ENCODE measurements at places on chromosomes 6 and 20.

DNA sequence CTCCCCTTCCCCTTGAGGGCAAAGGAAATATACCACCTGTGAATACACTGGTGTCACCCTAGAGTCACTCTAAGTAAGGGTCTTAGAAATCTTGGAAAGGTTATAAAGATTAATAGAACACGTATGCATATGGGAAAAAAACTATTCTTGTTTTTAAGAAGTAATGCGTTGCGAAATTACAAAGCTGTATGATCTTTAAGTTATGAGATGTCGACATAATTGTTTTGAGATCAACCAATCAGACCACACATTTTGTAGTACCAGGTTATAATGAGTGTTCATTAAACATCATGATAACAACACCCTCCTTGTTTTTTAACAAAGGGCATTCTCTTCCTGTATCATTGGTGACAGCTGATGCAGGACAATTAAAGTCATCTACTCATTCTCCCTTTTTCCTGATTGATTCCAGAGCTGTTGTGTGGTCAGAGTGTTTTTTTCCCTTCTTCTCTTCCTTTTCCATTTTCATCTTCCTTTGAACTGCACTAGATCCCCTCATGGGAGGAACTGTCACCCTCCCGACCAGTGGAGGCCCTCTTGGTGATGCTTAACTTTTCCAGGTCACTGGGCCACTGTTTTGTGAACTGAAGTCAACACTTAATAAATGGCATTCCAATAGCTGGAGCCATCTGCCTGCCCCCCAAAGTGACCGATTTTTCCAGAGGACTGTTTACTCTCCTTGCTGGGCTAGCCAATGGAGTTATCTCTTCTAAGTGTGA, 37.0 kb downstream of the PRDM1 start:
- no peak for DNase-seq

DNA sequence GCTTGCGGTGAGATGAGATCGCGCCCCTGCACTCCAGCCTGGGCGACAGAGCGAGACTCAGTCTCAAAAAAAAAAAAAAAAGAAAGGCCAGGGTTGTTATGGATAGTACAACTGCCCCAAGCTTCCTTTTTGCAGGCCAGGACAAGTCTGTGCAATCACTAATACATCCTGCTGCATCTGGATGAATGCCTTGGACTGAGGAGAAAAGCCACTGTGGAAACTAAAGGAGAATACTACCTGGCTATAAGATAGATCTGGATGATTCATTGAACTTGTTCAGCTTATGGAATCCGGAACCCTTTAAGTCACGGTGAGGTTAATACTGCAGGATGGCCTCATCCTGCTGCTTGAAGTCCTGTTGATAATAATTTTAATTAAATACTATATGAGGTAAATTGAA, 278.2 kb downstream of the TFAP2A start:
- DNase-seq = no peak

DNA sequence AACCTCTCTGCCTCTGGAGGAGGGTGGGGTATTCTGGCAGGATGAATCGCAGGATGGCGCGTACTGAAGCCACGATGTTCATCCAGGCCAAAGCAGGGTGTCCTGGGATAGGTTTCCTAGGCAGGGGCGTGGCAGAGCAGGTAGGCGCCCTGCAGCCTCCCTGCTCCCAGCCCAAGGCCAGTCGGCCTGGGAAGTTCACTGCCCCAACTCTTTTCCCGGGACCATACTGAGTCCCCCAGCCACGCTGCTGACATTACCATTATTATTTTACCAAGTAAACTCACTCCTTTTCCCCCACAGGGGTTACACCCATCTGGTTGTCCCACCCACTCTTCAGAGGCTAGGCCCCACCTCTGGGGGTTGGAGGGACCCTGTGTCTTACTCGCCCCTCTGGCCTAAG, 21.8 kb downstream of the SDCBP2 start:
- DNase-seq = no peak

DNA sequence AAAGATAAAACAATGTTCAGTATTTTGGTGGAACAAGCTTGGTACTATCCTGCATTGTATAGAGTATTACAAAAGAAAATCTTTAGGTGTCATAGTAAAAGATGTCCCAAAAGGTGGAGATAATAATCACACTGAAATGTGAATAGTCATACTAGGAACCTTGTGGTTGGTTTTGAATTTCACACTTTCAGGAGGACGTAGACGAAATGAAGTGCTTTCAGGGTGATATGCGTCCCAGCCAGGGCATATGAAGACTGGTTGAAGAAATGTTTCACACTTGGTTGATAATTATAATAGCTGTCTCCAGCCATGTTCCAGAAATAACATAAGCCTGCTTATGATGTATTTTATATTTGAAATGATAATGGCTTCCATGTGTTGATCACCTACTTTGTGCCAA, 60.4 kb downstream of the SCAND1 start:
- no peak for DNase-seq

GRCh38 chr6:49527320-49527719, 23.1 kb upstream of the C6orf141 start:
- DNase-seq = no peak

- no peak for DNase-seq
Observed at GRCh38 chr6:6674872-6675271, 86.4 kb downstream of the LY86 start.

DNA sequence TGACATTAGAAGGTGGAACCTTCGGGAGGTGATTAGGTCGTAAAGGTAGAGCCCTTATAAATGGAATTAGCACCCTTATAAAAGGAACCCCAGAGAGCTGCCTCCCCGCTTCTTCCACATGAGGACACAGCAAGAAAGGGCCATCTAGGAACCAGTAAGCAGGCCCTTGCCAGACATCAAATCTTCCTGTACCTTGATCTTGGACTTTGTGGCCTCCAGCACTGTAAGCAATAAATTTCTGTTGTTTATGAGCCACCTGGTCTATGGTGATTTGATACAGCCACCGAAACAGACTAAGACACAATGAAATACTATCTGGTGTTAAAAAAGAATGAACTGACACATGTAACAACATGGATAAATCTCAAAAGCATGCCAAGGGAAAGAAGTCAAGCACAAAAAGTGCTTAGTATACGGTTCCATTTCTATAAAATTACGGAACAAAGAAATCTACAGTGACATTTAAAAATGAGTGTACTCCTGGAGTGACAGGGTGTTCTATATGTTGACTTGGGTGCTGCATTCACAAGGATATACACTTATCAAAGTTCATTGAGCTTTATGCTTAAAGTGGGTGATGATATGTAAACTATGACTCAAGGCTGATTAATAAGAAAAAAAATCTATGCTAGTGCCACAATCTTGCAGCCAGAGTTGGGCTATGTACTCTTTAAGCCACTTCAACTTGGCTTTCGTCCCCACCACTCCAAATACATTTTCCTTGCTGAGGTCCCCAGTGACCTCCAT, 18.4 kb downstream of the SERPINB1 start:
- no peak for DNase-seq

DNA sequence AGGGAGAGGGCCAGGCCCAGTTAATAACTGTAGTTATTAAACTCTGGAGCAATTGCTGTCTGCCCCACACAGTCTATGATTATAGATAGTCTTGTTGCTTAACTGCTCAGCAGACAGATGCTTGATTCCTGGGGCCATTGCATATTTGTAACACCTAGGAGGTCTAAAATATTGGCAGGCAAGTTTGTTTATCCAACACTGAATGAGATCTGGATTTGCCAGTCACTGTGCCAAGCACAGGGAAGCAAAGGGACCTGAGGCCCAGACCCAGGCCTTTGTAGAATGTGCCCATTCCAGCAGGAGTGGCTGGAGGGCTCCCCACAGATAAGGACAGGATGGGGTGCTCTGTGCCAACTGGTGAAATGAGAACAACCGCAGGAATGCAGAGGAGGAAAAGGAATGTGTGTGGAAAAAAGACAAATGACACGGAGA, 17.6 kb upstream of the ENTPD6 start:
- DNase-seq = no peak

- no peak for DNase-seq
Observed at GRCh38 chr6:162140251-162140852, 587.2 kb downstream of the PRKN start.

- DNase-seq = no peak
Observed at GRCh38 chr6:43979525-43979924, 147.7 kb downstream of the MRPL14 start.

- no peak for DNase-seq
Observed at GRCh38 chr6:141259807-141260206, 872.9 kb upstream of the GJE1 start.

DNA sequence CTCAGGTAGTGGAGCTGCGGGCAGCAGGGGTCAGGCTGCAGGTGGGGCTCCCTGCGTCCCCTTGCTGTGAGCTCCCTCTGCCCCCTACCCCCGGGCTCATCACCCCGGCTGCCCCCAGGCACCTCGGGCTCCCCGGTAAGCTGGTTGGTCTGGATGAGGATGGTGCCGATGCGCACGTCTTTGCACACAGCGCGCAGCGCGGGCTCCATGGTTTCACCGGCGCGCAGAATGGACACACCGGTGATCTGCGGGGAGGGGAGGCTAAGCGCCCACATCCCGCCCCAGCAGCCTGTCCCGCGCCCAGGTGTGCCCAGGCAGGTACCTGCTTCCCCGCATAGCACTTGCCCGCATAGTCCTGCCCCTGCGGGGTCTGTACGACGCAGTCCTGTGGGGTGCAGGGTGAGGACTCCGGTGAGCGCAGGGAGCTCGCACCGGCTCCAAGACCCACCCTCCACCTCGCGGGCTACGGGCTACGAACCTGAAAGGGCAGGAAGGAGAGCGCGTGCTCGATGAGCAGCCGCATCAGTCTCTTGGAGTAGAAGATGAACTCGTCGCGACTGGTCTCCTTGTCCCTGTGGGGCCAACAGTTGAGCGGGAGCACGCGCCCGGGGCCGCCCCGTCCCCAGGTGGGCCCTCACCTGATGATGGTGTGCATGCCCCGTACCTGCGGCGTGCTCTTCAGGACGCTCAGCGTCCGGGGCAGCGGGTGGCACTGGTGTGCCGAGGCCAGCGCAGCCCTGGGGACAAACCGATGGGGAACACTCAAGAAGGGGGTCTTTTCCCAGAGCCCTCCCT, 15.5 kb downstream of the UCKL1 start:
- DNase-seq = no peak

DNA sequence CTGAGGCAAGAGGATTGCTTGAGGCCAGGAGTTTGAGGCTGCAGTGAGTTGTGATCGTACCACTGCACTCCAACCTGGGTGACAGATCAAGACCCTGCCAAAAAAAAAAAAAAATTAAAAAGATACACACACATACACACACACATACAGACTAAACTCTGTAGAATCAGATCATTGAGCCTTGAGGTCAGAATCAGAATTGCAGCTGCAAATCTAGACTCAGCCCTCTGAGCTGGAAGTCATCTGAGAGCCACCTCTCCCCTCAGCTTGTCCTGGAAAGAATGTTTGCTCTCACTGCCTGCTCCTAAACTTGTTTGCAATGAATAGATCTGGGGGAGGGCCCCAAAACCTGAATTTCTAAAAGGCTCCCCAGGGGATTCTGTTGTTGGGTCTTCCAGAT, 41.4 kb upstream of the ANGPT4 start:
- DNase-seq = no peak

GRCh38 chr6:8657522-8657921, 222.2 kb upstream of the SLC35B3 start:
- no peak for DNase-seq

- DNase-seq = no peak
Observed at GRCh38 chr20:57682184-57683101, 27.4 kb downstream of the PMEPA1 start.

GRCh38 chr6:156741287-156742073, 35.7 kb upstream of the ARID1B start:
- no peak for DNase-seq

GRCh38 chr20:11891077-11891775, 26.5 kb upstream of the BTBD3 start:
- DNase-seq = peak; percentile 34

DNA sequence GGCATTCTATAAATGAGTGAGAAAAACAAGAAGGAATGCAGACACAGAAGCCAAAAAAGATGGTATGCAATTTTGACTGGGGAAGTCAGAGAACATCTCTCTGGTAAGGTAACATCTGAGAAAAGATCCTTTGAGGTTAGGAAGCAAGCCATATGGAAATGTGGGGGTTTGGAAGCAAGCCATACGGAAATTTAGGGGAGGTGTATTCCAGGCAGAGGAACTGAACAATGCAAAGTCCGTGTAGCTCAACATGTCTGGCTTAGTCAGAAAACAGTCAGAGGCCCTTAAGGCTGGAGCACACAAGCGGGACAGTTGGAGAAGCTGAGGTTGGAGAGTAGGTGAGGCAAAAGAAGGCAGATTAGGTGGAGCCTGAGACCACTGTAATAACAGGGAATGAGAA, 35.3 kb downstream of the RALGAPA2 start:
- no peak for DNase-seq

DNA sequence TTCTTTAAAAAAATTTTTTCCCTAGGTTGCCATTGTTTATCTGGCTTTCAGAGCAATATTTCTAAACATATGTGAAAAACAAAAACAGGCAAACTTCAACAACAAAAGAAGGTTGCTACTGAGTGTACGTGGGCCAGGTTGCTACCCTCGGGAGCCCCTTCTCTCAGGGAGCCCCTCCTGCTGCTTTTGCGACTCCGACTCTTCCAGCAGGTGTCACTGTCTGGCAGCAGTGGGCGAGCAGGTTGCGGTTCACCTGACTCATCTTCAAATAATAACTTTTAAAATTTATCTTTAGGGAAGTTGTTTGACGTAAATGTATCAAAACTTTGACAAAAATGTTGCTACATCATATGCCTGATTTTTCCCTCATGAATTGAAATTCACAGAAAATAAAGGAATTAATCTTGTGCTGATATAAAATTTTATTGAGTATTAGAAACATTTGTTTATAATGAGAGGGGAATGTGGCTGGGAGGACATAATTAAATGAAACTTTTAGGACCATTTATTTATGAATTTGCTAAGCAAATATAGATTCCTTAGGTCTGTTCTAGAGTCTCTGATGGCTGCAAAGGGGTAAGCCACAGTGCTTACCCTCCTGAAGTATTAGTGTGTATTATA, 138.8 kb downstream of the HIVEP1 start:
- peak; percentile 11 for DNase-seq

DNA sequence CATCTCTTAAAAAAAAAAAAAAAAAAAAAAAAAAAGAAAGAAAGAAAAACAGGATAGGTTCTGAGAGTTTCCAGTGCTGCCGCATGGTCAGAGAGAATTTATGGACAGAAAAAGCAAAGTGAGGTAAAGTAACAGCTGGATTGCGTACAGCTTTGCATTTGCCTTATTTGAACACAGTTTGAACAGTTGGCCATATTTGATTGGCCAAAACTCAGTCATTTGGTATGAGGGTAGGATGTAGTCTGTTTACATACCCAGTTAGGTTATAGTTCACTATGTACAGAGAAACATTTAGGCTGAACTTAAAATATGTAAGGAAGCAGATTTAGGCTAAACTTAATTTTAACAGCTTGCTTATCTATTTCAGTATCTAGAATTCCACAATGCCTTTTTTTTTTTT, 17.5 kb upstream of the L3MBTL1 start:
- no peak for DNase-seq

- DNase-seq = no peak
Observed at GRCh38 chr20:49964964-49965780, 17.6 kb upstream of the SNAI1 start.

- no peak for DNase-seq
Observed at GRCh38 chr20:50713657-50714101, 17.7 kb upstream of the PARD6B start.

Measured in NCI-H1436 (cell line).